HT1080 (cell line): ENCODE measurements at places on chromosomes 6 and 20. TPM values are rescaled to one million over a fixed set of nuclear protein-coding genes. Genes with fewer than 3 reads are reported as not detected.

The NFATC2 gene
- 0.10 and 0.23 TPM in 2 replicates for total RNA-seq

The SFTA2 gene
- total RNA-seq, result not detected in 2 replicates

The SRSF12 gene
- total RNA-seq, result not detected in 2 replicates

The OVOL2 gene
- total RNA-seq, result 0.34 TPM in 1 of 2 replicates, not detected in the other

The KHDC1L gene
- total RNA-seq, result not detected in 2 replicates

The MRPS18B gene
- 112 and 132 TPM in 2 replicates for total RNA-seq

The LINC00237 gene
- not detected in 2 replicates for total RNA-seq

The FOXA2 gene
- 4.2 and 4.9 TPM in 2 replicates for total RNA-seq

The PTPRT gene
- total RNA-seq, result not detected in 2 replicates

The TSBP1 gene
- total RNA-seq, result not detected in 2 replicates

The MTRF1L gene
- 21.5 and 34.5 TPM in 2 replicates for total RNA-seq

The WFDC8 gene
- total RNA-seq, result not detected in 2 replicates

The ANGPT4 gene
- total RNA-seq, result 0.02 TPM in 1 of 2 replicates, not detected in the other

DNA sequence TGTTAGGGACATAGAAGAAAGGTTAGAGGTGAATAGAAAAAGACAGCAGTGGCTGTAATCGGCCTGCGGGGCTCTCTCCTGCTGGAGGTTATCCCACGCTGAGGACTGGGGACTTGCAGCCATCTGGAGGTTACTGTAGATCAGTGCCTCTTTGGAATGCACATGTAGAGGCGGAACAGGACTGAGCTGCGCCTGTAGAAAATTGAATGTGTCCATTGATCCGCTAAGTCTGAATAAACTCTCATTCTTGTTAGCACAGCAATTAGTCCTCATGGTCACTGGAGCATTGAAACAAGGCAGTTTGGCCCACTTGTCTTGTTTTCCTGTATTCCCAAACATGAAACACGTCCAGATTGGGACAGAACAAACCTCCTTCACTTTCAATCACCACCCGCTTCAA lies 46.3 kb upstream of the F13A1 start:
- no peak for DNase-seq

DNA sequence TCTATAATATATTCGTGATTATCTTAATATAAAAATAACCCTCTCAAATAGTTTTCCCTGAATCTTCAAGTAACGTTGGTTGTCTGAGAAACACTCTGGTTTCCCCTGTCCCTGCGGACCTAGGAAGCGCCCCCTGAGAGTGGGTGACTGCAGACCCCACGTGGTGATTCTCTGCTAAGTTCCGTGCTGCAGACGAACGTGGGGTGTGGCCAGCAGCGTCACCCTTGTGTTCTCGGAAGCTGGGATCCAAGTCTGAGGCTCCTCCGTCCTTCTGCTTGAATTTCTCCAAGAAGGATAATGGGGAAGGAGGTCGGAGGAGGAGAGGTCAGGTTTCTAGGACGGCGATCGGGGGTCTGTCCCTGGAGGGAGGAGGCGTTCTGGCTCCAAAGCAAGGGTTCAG lies 16.6 kb upstream of the MAP1LC3A start:
- DNase-seq, result no peak

DNA sequence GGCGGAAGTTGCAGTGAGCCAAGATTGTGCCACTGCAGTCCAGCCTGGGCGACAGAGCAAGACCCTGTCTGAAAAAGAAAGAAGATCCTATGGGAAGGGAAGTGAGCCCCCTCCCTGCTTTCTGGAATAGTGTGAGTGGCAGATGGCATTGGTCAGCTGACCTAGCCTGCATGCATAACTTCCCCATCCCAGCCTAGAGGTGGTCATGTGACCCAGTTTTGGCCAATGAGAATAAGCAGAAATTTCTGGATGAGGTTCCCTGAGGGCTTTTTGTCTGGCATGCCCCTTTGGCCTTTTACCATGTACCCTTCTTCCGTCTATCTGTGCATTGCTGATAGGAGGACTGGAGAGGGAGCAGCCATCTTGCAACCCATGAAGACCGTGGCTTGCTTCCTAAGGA lies 269.3 kb downstream of the NRN1 start:
- no peak for DNase-seq

DNA sequence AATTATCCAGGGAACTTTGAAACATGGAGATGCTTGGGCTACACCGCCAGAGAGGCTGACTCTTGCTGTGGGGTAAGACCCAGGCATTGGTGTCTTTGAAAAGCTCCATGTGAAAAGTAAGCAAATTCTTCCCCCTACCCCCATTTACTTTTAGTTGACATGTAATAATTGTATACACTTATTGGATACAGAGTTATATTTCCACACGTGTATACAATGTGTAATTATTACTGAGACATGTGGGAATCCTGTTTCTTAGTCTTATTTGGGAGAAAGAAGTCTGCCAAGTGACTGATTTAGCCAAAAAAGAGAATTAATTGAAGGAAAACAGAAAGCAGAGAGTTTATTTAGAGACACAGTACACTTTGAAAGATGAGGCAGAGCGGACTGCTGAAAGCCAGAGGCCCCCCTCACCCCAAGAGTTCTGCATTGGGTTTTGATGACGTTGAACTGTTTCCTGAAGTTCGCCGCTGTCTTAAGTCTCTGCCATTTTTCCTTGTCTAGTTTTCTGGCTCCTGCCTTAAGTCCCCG lies 193.8 kb downstream of the PACRG start:
- no peak for DNase-seq

DNA sequence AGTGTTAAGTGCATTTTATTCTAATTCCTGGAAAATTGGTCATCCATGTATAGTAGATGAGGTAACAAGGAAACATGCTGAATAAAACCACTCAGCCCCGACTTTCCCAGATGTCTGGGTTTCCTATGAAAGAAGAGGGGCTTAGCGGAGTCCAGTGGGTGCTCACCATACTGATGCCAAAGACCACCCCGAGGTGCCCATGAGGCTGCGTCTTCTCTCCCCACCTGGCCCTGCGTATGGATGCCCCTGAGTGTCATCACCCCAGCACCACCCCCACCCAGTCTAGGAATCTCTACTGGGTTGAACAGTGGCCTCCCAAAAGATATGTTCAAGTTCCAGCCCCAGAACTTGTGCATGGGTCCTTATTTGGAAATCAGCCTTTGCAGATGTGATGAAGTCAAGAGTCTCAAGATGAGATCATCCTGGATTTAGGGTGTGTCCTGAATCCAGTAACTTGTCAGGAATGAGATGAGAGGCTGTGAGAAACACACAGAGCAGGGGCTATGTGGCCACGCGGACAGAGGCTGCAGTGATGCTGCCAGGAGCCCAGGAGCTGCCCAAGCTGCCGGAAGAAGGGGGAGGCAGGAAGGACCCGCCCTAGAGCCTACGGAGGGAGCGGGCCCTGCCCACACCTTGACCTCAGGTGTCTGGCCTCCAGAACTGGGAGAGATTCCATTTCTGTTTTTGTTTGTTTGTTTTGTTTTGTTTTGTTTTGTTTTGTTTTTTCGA lies 124.6 kb upstream of the CDH4 start:
- peak; percentile 81 for DNase-seq

DNA sequence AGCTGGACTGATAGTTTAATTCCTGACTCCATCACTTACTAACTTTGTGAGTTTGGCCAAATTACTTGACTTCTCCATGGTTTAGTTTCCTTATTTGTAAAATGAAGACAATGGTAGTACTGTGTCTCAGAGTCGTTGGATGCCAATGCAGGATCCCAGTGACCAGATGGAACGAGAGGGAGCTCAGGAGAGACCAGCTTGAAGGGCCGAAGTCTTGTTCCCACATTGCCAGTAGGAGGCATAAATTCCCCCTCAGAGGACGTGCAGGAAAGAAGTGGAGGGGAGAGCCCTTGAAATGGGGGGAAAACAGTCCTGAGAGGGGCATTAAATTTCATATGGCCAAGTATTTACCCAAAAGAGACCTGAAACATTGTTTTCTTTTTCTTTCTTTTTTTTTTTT lies 2.1 kb upstream of the MUC22 start:
- no peak for DNase-seq

- DNase-seq, result no peak
Observed at GRCh38 chr6:47256981-47257730, 52.5 kb downstream of the TNFRSF21 start.

DNA sequence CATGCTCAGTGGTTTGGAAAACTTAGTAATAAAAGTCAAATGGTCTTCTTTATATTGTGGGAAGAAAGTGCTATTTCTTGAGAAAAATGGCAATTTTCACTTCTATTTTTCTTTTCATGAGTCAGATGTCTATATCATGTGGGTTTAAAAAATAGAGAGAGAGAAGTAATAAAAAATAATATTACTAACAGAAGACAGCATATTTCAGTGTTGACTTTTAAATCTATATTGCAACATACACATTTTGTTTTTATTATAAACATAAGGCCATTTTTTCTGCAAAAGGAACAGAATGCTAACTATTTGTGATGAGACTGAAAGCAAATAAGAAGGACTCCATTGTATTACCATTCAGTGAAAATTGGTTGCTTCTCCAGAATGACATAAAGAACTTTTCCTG lies 135.1 kb upstream of the CNR1 start:
- no peak for DNase-seq

- DNase-seq, result peak; percentile 56
Observed at GRCh38 chr6:115071962-115072361, 729.1 kb upstream of the HS3ST5 start.

- DNase-seq, result peak; percentile 41
Observed at GRCh38 chr20:21183722-21184121, 57.8 kb downstream of the KIZ start.

- no peak for DNase-seq
Observed at GRCh38 chr6:116369540-116369939, 1.2 kb upstream of the DSE start.

DNA sequence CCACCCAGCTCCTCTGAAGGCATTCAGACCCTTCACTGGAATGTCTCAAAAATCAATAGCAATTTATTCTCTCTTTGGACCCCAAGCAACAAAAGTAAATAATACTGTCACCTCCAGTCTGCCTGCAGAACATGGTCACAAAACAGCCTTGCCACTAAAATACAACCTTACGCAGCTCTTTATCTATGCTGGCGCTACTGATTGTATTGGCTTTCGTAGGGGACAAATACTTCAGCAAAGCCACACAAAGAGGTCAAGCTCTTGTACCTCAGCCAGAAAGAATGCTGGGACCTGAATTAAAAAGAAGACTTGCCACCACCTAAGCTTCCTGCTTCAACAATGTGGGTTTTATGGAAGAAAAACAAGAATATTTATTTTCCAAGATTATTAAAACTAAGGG lies 57.2 kb downstream of the PRKN start:
- DNase-seq, result no peak

DNA sequence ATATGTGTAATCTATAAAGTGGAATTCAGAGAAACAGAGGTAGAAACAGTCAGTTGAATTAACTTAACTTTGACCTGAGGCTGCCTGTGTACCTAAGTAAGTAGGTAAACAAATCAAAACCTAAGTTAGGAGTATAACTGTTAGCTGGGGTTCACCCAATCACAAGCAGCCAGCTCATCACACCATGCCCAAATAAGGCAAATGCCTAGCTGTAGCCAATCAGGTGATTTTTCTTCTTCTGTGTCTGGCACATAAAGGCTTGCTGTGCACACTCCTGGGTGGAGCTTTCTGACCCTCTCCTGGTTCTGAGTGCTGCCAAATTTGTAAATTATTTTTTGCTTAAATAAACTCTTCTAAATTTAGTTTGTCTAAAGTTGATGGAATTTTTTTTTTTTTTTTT lies 54.7 kb upstream of the TRIM39 start:
- DNase-seq, result no peak

DNA sequence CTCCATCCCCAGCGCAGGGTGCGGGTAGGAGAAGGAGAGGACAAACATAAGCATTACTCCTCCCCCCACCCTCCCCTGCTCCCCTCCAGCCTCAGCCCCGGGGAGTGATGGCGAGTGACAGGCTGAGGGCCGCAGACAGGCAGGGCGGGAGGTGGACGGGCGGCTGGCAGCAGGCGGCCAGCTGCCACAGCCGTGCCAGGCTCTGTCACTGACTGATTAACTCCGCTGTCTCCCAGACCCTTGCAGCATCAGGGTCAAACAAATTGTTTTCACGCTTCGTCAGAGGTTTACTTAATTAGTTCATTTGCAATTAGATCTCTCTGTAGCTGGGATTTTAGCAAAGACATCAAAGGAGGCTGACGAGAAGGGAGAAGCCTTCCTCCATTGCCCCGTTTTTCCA lies 41.9 kb downstream of the FOXP4 start:
- DNase-seq, result no peak

- no peak for DNase-seq
Observed at GRCh38 chr6:10850728-10851127, 12.4 kb upstream of the MAK start.

DNA sequence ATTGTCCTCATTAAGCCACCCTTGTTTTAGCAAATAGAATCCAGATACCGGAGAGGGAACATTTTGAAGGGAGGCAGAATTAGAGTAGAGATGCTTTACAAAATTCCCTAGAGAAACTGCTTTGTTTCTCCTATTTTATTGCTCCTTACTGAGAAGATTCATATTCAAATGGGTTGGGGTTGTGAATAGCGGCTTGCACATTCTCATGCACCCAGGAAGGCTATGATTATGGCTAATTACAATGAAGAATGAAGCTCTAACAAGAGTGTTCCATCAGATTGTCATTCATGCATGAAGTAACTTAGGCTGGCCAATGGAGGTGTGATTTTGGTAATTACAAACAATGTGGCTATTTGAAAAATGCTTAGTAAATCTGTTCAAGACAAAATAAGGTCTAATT lies 129.6 kb downstream of the PACRG start:
- no peak for DNase-seq

DNA sequence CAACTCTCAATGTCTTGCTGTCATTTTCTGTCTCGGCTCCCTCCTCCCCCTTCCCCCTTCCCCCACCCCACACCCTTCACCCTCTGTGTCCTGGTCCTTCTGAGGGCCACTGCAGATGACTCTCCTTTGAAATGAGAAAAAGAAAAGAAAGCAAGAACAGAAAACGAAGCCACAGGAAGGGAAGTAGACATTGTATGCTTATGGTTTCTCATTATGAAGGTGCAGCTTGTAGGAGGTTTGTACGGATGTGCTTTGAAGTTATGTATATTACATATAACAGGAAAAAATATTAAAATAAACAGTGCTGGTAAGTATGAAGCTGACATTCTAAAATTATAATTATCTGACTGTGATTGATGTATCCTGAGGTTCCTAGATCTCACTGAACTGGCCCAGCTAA lies 6.3 kb upstream of the AAR2 start:
- DNase-seq, result no peak

DNA sequence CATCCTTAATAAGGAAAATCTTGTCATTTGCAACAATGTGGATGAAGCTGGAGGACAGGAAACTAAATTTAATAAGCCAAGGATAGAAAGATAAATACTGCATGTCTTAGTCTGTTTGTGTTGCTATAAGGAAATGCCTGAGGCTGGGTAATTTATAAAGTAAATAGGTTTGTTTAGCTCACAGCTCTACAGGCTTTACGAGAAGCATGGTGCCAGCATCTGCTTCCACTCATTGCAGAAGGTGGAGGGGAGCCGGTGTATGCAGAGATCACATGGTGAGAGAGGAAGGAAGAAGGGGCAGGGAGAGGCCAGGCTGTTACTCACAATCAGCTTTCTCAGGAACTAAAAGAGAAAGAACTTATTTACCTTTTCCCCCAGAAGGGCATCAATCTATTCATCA lies 118.9 kb upstream of the SMLR1 start:
- DNase-seq, result peak; percentile 11

DNA sequence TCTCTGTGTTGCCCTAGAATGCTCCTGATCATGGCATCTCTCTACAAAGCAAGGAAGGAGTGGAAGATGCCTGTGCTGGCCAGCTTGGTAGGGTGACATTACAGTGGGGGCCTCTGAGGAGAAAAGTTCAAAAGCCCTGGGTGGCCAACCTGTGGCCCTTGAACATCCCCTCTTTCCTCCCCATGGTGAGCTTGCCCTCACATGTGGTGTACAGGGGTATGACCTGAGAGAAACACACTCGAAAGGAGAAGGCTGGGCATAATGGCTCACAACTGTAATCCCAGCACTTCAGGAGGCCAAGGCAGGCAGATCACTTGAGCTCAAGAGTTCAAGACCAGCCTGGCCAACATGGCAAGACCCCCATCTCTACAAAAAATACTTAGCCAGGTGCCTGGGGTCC lies 36.6 kb upstream of the SCAF8 start:
- no peak for DNase-seq
